ENCODE measurements at places on chromosomes 12 and 14. TPM values are rescaled to one million over a fixed set of nuclear protein-coding genes. Genes with fewer than 3 reads are reported as not detected.

DNA sequence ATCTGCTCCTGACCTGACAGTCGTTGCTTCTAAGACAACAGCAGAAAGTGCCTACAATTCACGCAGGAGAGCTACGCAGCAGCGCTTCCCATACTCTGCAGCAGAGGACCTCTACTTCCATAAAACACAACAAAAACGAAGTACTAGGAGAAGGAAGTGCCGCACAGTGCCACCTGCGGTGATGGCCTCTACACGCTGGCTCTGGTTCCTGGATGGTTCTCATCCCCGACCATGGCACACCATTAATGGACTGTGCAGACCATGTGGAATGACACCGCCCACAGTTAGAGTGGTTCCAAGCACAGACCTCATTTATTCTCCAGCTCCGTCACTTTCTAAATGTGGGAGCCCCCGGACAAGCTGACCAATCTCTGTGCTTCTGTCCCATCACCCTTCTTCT is 28.3 kb downstream of the TPCN1 start:
- no peak overlapping the region for H3K4me3 ChIP-seq
- peaks cover 12% of the 10 kb centered on the region for H3K4me1 ChIP-seq
- no peak overlapping the region for H3K27ac ChIP-seq
- H3K36me3 ChIP-seq = no peaks in the 10 kb centered on the region
- DNase-seq = no peak
- H3K27me3 ChIP-seq = no peaks in the 10 kb centered on the region

- no peak for DNase-seq
- H3K27me3 ChIP-seq = no peaks in the 10 kb centered on the region
- H3K36me3 ChIP-seq = no peaks in the 10 kb centered on the region
- no peak overlapping the region for H3K4me3 ChIP-seq
Observed at GRCh38 chr14:40371011-40371410, 938.8 kb upstream of the FBXO33 start.

- H3K36me3 ChIP-seq = no peaks in the 10 kb centered on the region
- H3K27ac ChIP-seq = peak overlapping the region; percentile 86
- H3K4me3 ChIP-seq = peak overlapping the region; percentile 60
Observed at GRCh38 chr14:49972823-49973222, 79.9 kb downstream of the ARF6 start.

DNA sequence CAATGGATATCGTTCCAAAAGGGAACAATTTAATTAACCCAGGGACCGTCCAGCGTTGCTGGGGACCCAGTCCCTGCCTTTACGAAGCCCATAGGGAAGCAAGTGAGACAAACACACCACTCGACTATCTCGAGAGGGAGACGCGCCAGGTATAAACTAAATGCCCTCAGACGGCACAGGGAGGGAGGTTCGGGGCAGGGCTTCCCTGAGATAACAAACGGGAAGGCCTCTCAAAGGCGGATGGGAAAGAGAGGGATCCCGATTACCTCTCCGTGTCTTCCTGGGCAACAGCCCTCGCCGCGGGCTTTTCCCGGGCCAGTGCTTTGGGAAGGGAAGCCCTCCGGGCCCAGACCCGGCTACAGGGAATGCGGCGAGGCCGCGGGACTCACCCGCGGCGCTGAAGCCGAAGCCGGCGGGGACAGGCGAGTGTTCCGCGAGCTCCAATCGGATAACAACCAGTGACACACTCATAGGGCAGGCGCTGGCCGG is 390 bp downstream of the BRAP start:
- peak overlapping the region; percentile 93 for H3K4me3 ChIP-seq
- no peaks in the 10 kb centered on the region for H3K36me3 ChIP-seq
- DNase-seq = no peak
- peaks cover 20% of the 10 kb centered on the region for H3K4me1 ChIP-seq
- H3K27me3 ChIP-seq = no peaks in the 10 kb centered on the region
- peak overlapping the region; percentile 71 for H3K27ac ChIP-seq

DNA sequence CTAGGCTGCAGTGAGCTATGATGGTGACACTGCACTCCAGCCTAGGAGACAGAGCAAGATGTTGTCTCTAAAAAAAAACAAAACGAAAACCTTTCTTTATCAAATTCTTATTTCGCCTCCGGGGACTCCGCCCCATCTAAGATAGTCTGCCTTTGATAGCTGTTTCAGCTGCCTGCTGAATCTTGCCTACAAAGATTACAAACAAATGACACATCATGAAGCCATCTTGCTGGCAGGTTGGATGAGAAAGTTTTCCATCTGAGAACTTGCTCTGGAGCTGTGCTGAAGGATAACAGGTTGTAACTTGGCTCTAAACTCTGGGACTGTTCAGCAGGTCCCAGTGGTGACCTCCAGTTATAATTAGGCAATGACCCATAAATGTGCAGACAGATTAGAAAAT is 41.8 kb upstream of the AEBP2 start:
- no peaks in the 10 kb centered on the region for H3K4me1 ChIP-seq
- H3K27me3 ChIP-seq = no peaks in the 10 kb centered on the region
- no peak overlapping the region for H3K4me3 ChIP-seq

DNA sequence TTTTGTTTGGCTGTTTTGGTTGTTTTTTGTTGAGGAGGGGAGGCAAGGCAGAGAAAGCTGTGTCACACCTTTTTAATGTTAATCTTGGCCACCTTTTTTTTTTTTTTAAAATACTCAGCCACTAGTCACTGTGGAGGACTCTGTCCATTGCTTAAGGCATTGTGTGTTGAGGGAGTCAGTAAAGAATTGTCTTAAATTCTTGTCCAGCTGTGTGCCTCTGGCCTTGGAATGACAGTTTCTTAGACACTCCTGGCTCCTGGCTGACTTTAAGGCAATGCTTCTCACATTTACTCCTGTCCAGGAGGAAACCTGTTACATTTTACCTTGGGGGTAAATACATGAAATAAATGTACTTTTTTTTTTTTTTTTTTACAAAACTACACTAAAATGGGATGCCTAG is 18.1 kb upstream of the SMCO2 start:
- H3K4me1 ChIP-seq = peaks cover 10% of the 10 kb centered on the region
- peak; percentile 22 for DNase-seq
- H3K27me3 ChIP-seq = no peaks in the 10 kb centered on the region
- H3K4me3 ChIP-seq = no peak overlapping the region
- no peak overlapping the region for H3K27ac ChIP-seq

DNA sequence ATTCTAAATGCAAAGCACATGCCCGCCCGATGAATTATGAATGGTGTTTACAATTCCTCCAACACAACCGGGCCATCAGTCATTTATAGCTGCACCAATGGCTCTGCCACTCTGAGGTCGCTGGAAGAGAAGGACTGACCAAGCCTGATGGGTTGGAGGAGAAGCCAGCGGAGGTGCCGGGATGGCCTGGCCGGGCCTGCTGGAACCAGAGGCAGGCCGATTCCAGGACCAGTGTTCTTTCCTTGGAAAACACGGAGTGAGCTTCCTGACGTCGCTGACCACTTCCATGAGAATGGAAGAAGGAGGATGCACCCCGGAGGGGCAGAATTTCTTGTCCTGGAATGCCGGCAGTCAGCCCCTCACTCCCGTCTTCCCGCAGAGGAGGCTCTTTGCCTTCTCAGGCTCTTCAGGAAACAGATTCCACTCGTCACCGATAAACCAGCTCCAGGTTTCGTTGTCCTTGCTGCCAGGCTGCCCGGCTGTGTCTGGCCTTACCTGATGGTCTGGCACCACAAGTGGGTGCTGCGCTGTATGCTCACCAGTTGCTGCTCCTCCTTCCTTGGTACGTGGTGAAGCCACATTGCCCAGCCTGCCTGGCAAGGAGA is 358.5 kb upstream of the SFSWAP start:
- no peaks in the 10 kb centered on the region for H3K4me1 ChIP-seq
- no peak overlapping the region for H3K4me3 ChIP-seq
- H3K27me3 ChIP-seq = no peaks in the 10 kb centered on the region
- no peaks in the 10 kb centered on the region for H3K36me3 ChIP-seq

- H3K4me1 ChIP-seq = peaks cover 16% of the 10 kb centered on the region
- peak; percentile 43 for DNase-seq
- no peak overlapping the region for H3K27ac ChIP-seq
- no peaks in the 10 kb centered on the region for H3K27me3 ChIP-seq
Observed at GRCh38 chr14:56216626-56217379, 98.6 kb downstream of the PELI2 start.

The NEDD1 gene
- 62.0 TPM for total RNA-seq

The MGAT4C gene
- not detected for total RNA-seq

The TCHP gene
- 11.7 TPM for total RNA-seq

GRCh38 chr14:65356327-65356836 is 56.1 kb upstream of the FUT8 start:
- H3K27me3 ChIP-seq = no peaks in the 10 kb centered on the region
- DNase-seq = peak; percentile 95
- peaks cover 25% of the 10 kb centered on the region for H3K4me1 ChIP-seq
- H3K36me3 ChIP-seq = no peaks in the 10 kb centered on the region
- peak overlapping the region; percentile 9 for H3K27ac ChIP-seq

The COX8C gene
- not detected for total RNA-seq

- H3K27ac ChIP-seq = peak overlapping the region; percentile 53
- no peaks in the 10 kb centered on the region for H3K27me3 ChIP-seq
- no peaks in the 10 kb centered on the region for H3K36me3 ChIP-seq
Observed at GRCh38 chr12:13164921-13165616, 31.5 kb upstream of the EMP1 start.

The PAPLN gene
- total RNA-seq = 0.22 TPM

The PROX2 gene
- not detected for total RNA-seq

All from GM23248 (cell line).